ENCODE measurements at places on chromosomes 13 and 19. TPM values are rescaled to one million over a fixed set of nuclear protein-coding genes. Genes with fewer than 3 reads are reported as not detected.

Gene CLC
- total RNA-seq, result not detected

Gene RNF17
- total RNA-seq, result not detected

Gene EHD2
- 146 TPM for total RNA-seq

Gene NLRP4
- not detected for total RNA-seq

Gene GDF15
- total RNA-seq, result 41.1 TPM

Gene FAM83E
- total RNA-seq, result 0.25 TPM

Gene SIGLEC10
- total RNA-seq, result not detected

Gene SYNE4
- total RNA-seq, result 0.25 TPM

Gene ETHE1
- total RNA-seq, result 104 TPM

Gene IZUMO1
- not detected for total RNA-seq

Gene LGALS14
- total RNA-seq, result not detected

Gene KCNJ14
- 0.26 TPM for total RNA-seq

Gene PDX1
- total RNA-seq, result not detected

Gene NLRP5
- total RNA-seq, result not detected

Gene ANKRD24
- total RNA-seq, result 1.5 TPM

Gene HS6ST3
- under 0.01 TPM for total RNA-seq

Gene KCNN4
- total RNA-seq, result 12.2 TPM

Gene CEACAM21
- not detected for total RNA-seq

Gene ACP7
- 0.12 TPM for total RNA-seq

Gene SIAH3
- not detected for total RNA-seq

Gene CD22
- total RNA-seq, result 0.56 TPM

Gene SAE1
- total RNA-seq, result 177 TPM

Gene VSTM1
- not detected for total RNA-seq

Gene CDX2
- not detected for total RNA-seq

Gene RASGRP4
- total RNA-seq, result not detected

Gene HRC
- 0.26 TPM for total RNA-seq

Gene CLEC17A
- 0.06 TPM for total RNA-seq

Gene ZNF225
- total RNA-seq, result 7.8 TPM

Gene CADM4
- 0.68 TPM for total RNA-seq

Gene TMEM205
- 59.2 TPM for total RNA-seq

Gene DIAPH3
- 13.6 TPM for total RNA-seq

Gene PTH2
- total RNA-seq, result not detected

Gene MIER2
- total RNA-seq, result 24.2 TPM

Gene KLK15
- not detected for total RNA-seq

Gene CYP2F1
- not detected for total RNA-seq

Gene EML2
- 46.1 TPM for total RNA-seq

Gene SOX1
- not detected for total RNA-seq
